Activated T-helper 17 cell treated with anti-CD3 and anti-CD28 coated beads, Interleukin-2, amount 50 U/mL, for 72 hours (primary cell): ENCODE measurements at places on chromosomes 13 and 19. TPM values are rescaled to one million over a fixed set of nuclear protein-coding genes. Genes with fewer than 3 reads are reported as not detected.

GRCh38 chr13:77563111-77563510 is 27.6 kb downstream of the SCEL start:
- peaks cover 11% of the 10 kb centered on the region for H3K27me3 ChIP-seq
- H3K4me3 ChIP-seq = no peak overlapping the region
- no peak overlapping the region for H3K27ac ChIP-seq
- ATAC-seq = no peak
- H3K36me3 ChIP-seq = no peaks in the 10 kb centered on the region
- H3K4me1 ChIP-seq = peaks cover 4% of the 10 kb centered on the region

DNA sequence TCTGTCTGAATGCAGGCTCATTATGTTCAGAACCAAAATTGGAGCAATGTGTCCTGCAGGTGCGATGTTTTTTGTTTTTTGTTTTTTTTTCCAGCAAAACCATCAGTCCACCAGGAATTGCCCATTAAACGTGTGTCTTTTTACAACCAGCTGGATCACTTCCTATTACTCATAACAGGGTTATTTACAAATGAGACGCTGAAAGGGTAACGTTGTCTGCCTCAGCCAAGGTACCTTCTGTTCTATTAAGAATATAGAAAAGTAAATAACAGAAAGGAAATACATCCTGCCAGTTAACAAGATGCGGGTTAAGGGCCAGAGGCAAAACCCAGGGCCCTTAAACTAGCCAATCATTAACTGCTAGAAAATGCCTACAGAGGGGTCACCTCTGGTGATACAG is 590.4 kb downstream of the TBC1D4 start:
- ATAC-seq = no peak
- no peaks in the 10 kb centered on the region for H3K36me3 ChIP-seq
- H3K27me3 ChIP-seq = no peaks in the 10 kb centered on the region
- no peak overlapping the region for H3K4me3 ChIP-seq
- no peaks in the 10 kb centered on the region for H3K4me1 ChIP-seq

DNA sequence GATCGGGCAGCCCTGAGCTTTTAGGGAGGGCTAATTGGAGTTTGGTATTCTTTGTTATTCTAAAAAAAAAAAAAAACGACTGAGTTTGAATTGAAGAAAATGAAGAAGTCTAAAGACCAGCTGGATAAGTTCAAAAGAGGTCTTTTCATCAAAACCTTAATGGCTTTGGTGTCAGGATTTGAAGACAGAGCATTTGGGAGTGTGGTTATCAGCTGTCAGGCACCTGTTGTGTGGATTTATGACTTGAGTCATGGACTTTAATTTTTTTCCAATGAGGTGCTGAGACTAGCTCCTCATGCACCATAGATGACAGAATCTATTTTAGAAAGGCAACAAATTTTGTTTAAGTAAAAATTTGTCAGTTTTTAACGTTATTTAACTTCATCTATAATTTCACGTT is 72.5 kb downstream of the FREM2 start:
- no peak overlapping the region for H3K4me3 ChIP-seq
- no peak overlapping the region for H3K27ac ChIP-seq
- H3K27me3 ChIP-seq = peaks cover 24% of the 10 kb centered on the region
- no peaks in the 10 kb centered on the region for H3K36me3 ChIP-seq
- no peaks in the 10 kb centered on the region for H3K4me1 ChIP-seq
- no peak for ATAC-seq

DNA sequence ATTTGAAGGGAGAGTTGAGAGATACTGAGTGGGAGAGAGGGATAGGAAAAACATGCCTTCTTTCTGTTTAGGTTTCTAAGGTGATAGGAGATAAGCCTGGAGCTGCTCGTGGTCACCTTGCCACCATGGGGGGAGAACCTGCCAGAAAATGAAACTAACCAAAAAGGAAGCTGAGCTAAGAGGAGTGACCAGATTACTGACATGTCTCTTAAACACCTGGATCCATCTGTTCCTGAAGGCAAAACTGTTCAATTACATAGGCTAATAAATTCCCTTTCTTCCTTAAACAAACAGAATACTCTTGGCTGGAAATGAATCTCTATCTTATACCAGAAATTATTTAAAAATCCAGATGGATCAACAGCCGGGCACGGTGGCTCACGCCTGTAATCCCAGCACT is 27.3 kb downstream of the ZNF473 start:
- H3K36me3 ChIP-seq = peaks cover 7% of the 10 kb centered on the region
- no peak overlapping the region for H3K27ac ChIP-seq
- H3K4me3 ChIP-seq = no peak overlapping the region
- peaks cover 10% of the 10 kb centered on the region for H3K4me1 ChIP-seq
- no peaks in the 10 kb centered on the region for H3K27me3 ChIP-seq

DNA sequence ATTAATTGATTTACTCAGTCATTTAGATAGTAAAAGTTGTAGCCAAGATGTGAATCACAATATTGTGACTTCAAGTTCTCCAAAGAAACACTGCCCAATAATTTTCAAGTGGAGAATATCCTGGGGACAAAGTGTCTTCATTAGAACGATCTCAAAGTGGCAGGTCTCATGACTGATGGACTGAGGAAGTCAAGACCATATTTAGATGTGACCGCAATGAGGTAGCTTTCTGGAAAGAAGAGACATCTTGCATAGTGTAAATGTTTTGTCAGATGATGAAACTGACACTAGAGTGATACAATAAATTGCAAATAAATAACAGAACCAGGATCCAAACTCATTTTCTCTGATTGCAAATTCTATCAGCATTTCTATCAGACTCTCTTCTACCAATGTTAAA is 1476.9 kb downstream of the EFNB2 start:
- no peaks in the 10 kb centered on the region for H3K36me3 ChIP-seq
- H3K4me3 ChIP-seq = no peak overlapping the region
- H3K4me1 ChIP-seq = no peaks in the 10 kb centered on the region

- H3K4me1 ChIP-seq = peaks cover 5% of the 10 kb centered on the region
- H3K4me3 ChIP-seq = no peak overlapping the region
- peaks cover 4% of the 10 kb centered on the region for H3K27me3 ChIP-seq
- no peaks in the 10 kb centered on the region for H3K36me3 ChIP-seq
- H3K27ac ChIP-seq = no peak overlapping the region
Observed at GRCh38 chr13:33194820-33195692, 90.5 kb downstream of the STARD13 start.

DNA sequence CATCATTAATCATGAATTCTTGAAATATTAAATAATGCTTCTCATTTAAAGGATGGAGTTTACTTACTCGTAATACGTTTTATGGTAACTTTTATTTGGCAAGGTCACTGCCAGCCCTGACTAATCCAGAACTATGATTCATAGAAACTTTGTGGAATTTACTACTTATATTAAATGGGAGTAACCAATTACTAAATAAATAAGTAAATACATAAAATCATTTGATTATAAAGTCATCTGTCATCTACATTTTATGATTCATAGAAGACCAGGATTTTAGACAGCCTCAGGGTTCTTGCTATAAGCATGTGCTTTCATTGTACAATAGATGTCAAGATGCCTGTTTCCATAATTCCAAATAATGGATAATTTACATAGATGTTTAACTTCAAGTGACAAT is 611.1 kb downstream of the TBC1D4 start:
- no peak for ATAC-seq
- H3K27ac ChIP-seq = no peak overlapping the region
- no peak overlapping the region for H3K4me3 ChIP-seq
- H3K27me3 ChIP-seq = peaks cover 8% of the 10 kb centered on the region
- H3K4me1 ChIP-seq = no peaks in the 10 kb centered on the region

DNA sequence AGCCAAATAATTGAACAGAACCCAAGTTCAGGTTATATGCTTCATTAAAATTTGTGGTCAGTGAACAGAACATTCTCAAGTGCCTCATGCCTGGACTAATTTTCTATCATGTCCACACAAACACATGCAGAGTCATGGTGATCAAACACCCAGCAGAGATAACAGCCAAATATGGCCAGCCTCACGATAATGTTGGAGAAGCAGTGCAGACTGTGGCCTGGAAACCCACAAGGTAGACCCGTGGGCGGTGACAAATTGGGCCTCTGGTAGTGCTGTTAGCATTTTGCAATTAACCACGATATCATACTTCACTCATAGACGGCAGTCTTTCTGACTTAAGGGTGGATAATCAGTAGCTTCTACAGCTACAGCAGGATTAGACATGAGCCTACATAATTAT is 35.0 kb upstream of the VWA8 start:
- no peak overlapping the region for H3K4me3 ChIP-seq
- peak; percentile 39 for ATAC-seq
- H3K27ac ChIP-seq = no peak overlapping the region
- H3K36me3 ChIP-seq = no peaks in the 10 kb centered on the region
- H3K27me3 ChIP-seq = peaks cover 10% of the 10 kb centered on the region

DNA sequence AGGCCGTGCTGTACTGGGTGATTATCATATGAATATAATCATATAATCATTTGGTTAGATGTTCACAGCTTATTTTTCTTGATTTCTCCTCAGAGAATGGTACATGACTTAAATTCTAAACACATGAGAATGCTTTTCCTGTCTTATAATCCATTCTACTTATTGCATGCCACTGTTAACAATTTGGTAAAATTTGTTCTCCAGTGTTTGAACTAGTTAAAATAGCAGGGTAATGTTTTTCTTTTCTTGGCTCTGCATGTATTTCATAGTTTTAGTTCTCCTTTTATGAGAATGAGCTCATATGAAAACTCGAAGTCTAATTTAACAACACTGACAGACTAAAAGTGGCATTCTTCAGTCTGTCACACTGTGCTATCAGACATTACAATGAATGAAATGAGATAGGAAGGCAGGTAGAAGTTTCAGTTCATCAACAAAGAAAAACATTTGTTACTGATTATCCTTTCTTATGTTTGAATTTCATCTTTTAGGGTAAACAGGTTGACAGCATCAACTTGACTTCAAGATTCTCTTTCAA is 10.2 kb downstream of the SPRYD7 start:
- peaks cover 48% of the 10 kb centered on the region for H3K36me3 ChIP-seq
- no peak overlapping the region for H3K27ac ChIP-seq
- H3K27me3 ChIP-seq = no peaks in the 10 kb centered on the region
- H3K4me3 ChIP-seq = no peak overlapping the region

The ZNF28 gene
- total RNA-seq = 14.3 TPM

The FGF22 gene
- 1.7 TPM for total RNA-seq
